ENCODE measurements at places on chromosomes 13 and 19.

DNA sequence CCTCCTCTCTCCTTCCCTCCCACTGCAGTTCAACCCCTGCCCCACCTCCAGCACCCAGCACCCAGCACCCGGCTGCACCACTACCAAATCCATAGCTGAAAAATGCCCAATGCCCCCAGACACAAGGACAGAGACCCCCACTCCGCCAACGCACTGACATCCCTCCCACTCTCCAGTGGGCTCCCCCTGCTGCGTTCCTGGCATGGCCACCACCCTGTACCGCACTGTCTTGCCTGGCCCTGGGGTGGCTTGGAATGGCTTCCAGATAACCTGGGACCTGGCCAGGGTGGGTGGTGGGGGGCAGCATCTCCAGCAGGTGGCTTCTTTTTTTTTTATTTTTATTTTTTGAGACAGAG, 5.8 kb upstream of the MKNK2 start:
- DNase-seq = no peak

- no peak for DNase-seq
Observed at GRCh38 chr13:110562036-110562597, 595 bp upstream of the RAB20 start.

- no peak for DNase-seq
Observed at GRCh38 chr19:55305983-55306562, 19.1 kb downstream of the TMEM150B start.

- no peak for DNase-seq
Observed at GRCh38 chr19:19653597-19654147, 9.8 kb downstream of the ATP13A1 start.

- no peak for DNase-seq
Observed at GRCh38 chr19:32543115-32543900, 37.7 kb upstream of the PDCD5 start.

DNA sequence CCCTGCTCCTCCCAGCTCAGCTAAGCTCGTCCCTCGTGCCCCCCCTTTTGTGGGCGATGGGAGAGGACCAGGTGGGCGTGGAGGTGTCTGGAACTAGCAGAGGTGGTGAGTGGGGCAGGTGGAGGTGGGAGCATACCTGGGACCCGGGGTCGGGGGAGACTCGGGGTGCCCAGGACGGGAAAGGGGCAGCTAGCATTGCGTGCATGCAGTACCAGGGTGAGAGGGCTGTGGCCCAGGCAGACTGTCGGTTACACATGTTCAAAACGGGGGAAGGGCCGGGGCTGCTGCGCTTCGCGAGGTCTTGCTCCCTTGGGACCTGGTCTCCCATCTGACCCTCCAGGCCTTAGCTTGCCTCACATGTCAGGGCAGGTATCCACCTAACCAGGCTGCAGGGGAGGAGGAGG, 9.1 kb downstream of the TLE5 start:
- DNase-seq = no peak

DNA sequence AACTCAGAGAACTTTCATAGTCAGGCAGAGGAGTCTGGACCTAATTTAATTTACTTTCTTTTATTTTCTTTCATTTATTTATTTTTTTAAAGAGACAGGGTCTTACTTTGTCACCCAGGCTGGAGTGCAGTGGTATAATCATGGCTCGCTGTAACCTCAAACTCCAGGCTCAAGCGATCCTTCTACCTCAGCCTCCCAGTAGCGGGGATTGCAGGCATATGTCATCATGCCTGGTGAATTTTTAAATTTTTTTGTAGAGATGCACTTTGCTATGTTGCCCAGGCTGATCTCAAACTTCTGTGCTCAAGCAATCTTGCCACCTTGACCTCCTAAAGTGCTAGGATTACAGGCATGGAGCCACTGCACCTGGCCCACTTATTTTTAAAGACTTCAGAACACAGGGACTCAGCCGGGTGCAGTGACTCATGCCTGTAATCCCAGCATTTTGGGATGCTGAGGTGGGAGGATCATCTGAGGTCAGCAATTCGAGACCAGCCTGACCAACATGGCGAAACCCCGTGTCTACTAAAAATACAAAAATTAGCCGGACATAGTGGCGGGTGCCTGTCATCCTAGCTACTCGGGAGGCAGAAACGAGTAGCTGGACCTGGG, 50.6 kb downstream of the KLF5 start:
- no peak for DNase-seq

DNA sequence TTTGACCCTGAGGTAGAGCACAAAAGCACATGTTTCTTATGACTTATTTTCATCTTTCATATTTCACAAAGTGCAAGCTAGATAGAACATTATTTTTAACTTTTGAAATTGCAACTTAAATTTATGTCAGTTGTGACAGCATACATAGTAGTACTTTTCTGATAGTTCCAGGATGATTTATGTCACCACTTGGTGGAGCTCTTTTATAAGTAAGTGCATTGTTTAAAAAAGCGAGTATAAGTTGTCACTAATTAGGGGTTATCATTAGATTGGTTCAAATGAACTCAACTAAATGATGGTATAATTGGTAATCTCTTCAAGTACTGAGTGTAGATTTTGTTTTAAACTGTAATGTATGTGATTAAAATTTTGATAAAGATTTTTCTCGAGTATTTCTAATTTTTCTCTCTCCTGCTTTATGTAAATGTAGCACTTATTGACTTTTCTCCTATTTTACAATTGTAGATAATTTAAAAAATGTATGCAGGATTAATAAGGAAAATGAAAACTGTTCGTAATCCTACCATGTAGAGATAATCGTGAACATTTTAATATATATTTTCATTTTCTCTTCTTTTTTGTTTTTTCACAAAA, 31.1 kb downstream of the RB1 start:
- DNase-seq = peak; percentile 30

- no peak for DNase-seq
Observed at GRCh38 chr19:18605196-18605545, 1.4 kb downstream of the CRLF1 start.

- no peak for DNase-seq
Observed at GRCh38 chr13:110506396-110506795, 55.1 kb downstream of the RAB20 start.

GRCh38 chr13:113664751-113665596, 2.0 kb upstream of the GRK1 start:
- no peak for DNase-seq

GRCh38 chr13:54347531-54347930, 1318.9 kb downstream of the OLFM4 start:
- no peak for DNase-seq

DNA sequence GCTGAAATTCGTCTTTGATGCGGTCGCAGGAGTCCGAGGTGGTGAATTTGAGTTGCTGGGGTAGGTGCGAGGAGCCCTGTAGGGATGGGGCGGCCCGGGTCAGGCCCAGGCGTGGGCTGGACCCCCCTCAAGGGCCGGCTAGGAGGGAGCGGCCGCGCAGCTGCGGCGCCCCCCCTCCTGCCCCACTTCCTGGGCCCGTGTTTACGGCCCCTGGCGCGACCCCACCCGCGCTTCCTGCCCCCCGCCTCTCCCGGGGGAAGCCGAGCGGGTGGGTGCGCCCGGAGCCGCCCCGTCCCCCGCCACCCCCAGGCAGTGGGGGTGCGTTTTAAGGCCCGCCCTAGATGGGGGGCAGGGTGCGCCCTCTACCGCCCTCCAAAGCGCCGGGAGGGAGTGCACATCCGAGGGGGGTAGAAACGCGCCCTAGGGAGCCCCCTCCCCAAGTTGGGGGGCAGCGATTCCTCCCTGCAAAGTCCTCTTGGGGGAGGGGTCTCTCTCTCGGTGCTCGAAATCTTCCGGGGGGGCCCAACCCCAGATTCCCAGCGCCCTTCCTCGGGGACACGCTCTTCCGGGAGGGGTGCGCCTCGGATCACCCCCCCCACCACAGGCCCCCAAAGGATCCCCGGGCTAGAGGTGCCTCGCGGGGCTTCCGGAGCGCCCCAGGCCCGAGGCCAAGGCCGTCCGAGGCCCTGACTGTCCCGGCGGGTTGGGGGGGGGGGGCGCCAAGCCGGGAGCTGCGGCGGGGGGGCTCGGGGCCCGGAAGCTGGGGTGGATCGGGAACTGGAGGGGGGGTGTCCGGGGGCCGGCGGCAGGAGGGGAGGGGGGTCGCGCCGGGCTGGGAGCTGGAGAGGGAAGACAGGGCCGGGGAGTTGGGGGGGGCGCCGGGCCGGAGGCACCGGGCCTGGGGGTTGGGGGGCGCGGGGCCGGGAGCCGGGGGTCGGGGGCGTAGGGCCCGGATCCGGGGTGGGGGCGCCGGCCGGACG, 823 bp downstream of the TLE5 start:
- peak; percentile 55 for DNase-seq

GRCh38 chr19:58118979-58119733, 21.1 kb upstream of the ZSCAN18 start:
- no peak for DNase-seq

DNA sequence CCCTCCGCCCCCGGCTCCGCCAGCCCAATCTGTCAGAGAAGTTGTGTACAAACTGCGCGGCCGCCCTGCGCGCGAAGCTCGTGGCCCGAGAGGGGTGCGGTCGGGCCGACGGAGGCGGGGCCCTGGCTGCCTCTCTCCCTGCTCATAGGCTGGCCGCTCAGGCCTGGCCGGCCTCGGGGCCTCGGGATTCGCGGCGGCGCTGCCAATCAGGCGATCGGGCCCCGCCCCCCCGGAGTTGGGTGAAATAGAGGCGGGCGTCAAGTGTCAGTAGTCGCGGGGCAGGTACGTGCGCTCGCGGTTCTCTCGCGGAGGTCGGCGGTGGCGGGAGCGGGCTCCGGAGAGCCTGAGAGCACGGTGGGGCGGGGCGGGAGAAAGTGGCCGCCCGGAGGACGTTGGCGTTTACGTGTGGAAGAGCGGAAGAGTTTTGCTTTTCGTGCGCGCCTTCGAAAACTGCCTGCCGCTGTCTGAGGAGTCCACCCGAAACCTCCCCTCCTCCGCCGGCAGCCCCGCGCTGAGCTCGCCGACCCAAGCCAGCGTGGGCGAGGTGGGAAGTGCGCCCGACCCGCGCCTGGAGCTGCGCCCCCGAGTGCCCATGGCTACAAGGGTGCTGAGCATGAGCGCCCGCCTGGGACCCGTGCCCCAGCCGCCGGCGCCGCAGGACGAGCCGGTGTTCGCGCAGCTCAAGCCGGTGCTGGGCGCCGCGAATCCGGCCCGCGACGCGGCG, at the start of gene KLF5:
Gene KLF5, plus strand, starts transcription at position 270 of the 724 bp plus-strand sequence. Its CDS starts 323 bp downstream, at position 593.
- peak; percentile 86 for DNase-seq

DNA sequence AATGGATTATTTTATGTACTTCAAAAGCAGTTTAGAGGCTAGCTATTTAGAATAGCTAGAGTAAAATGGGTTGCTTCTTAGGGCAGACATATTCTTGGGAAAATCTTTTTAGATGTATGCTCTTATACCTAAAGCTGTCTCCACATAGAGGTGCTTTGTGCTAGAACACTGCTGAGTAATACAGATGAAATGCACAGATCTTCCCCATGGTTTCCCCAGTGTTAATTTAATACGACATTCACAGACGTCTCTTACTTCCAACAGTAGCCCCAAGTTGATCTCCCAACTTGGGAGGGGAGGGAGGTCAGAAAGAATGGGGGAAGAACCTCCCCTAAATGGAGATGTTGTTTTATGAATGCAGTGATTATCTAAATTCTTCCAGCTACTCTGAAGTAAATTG, 16.9 kb downstream of the NALCN start:
- DNase-seq = no peak

DNA sequence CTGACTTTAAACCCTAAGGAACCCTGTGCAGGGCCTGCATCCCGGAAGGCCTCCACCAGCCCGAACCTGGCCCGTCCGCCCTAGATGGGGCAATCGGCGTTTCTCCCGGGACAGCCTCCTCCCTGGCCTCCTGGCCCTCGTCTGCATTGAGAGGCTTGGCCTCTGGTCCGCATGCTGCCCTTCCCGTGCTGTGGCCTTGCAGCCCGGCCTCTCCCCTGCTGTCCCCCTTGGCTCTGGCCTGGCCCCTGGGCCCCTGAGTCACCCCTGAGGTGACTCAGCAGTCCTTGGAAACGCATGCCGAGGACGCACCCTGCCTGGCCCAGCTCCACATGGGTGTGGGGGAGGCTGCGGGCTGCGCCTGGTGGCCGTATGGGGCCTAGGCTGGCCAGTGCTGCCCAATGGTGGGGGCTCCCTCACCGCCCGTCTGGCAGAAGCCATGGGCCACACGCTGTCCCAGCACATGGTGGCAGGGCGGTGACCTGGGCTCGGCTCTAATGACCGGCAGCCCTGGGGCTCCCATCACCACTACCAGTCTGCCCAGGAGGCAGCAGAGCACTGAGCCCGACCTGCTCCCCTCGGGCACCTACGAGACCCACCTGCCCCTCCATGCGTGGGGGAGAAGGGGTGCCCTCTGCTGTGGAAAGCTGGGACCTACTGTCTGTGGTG, 25.7 kb downstream of the SH3GL1 start:
- no peak for DNase-seq

DNA sequence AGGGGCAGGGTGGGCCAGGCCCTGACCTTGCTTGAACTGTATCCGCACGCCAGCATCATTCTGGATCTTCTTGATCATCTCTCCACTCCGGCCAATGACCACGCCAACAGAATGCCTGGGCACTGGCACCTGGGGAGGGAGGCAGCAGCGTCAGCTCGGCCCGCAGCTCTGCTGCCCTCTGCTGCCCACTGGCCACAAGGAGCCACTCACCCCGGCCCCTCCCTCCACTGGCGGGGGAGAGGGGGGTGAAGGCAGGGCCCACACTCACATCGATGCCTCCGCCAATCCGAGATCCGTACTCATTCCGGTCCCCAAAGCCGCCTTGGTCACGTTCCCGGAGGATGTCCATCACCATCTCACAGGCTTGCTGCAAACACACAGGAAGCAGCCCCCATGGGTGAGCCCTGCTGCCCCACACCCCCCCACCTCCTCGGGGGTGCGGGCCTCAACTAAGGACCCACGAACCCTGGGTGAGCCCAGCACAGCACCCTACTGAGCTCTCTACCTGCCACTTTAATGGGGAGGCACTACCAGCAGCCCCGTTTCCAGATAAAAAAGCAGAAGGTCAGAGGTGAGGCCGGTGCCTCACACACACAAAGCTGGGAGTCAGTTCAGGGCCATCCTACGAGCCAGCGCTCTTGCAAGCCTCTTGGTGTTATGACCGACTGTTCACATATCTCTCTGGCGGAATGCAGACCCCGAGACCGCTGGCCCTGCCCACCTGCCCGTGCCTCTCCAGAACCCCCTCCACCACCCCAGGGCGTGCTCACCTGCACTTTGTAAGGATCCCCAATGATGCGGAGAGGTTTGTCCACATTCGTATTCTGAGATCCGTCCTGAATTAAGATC, 6.7 kb downstream of the KHSRP start:
- DNase-seq = peak; percentile 36

DNA sequence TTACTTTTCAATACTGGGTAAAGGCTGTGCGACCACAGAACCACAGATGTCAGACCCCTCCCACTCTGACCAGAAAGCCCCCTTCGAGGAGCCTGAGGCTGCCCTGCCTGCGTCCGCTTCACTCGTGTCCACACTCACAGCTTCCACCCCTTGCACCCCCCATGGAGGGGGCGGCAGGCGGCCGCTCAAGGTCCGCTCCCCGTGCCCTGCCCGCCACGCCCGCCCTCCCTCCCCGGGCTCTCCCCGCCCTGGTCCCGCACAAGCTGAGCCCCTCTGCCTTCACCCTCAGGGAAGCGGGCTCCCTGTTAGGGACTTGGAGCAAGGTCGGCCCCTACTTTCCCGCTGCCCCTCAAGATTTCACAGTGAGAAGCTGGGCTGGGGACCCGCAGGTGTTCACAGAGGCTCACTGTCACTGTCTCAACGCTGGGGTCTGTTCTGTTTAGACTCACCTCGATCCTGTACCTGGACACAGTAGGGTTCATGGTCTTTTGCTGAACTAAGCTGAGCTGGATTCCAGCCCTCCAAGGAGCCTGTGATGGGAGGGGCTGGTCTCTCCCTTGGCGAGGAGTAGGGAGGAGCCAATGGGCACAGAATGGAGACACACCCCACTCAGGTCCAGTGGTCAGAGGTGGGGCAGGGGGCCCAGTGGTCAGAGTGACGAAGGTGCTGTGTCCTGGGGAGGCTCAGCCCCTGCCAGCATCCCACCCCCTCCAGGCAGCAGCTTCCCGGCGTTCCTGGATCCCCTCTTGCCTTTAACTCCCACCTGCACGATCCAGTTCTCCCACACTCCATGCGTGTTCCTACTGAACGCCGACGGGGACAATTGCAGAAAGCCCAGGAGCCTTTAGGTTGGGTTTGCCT, 69.5 kb downstream of the SPACA7 start:
- no peak for DNase-seq
